Stimulated activated CD4-positive, alpha-beta T cell treated with anti-CD3 and anti-CD28 coated beads, Interleukin-1b, Interleukin-23, amount 100 ng/mL, for 1 hour (primary cell): ENCODE measurements at places on chromosomes 4 and X.
A peak's percentile ranks its signal among the peaks of the same experiment; 100 is the strongest.

- no peak for DNase-seq
Observed at GRCh38 chr4:183912585-183912984, 7.5 kb downstream of the STOX2 start.

DNA sequence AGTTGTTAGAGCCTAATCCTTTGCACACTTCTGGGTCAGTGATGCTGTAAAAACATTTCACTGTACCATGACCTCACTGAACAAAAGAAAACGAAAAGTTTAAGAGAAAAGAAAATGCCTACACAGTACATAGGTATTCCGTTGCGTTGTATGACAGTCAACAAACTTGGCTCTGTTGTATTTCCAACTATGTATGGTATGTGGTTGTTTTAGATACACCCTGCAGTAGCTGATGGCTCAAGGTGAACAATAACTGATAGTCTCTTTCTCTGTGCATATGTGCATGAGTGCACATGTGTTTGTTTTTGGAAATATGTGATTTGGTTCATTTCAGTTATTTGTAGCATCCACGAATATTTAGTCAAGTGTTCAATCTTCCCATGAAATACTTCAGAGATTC lies 176.0 kb downstream of the BMPR1B start:
- no peak for DNase-seq

DNA sequence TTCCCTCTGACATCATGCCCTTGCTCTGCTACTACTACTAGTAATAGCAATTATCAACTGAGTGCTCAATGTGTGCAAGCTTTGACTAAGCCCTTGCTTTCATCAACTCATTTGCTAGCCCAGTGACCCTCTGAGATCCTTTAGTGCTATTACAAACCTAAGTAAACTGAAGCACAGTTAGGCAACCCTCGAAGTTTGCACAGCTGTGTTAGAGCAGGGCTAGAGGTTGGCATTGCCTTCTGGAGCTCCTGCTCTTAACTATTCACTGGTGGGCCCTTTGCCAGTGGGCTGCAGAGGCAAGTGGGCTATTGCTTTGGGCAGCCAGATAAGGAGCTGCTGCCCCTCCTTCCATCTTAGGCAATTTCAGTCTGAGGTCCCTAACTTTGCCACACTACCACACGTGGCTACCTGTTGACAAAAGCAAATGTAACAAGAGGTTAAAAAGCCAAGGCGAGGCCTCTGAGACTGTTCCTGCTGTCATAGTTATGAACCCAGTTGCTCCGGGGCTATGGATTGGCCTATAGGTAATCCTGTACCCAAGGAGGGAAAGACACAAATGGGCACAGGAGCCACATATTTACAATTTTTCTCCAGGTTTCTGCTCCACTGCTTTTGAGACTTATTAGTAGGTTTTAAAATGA lies 41.5 kb upstream of the ANKRD50 start:
- DNase-seq: no peak

GRCh38 chr4:5079581-5079980 lies 28.3 kb downstream of the STK32B start:
- DNase-seq: no peak

DNA sequence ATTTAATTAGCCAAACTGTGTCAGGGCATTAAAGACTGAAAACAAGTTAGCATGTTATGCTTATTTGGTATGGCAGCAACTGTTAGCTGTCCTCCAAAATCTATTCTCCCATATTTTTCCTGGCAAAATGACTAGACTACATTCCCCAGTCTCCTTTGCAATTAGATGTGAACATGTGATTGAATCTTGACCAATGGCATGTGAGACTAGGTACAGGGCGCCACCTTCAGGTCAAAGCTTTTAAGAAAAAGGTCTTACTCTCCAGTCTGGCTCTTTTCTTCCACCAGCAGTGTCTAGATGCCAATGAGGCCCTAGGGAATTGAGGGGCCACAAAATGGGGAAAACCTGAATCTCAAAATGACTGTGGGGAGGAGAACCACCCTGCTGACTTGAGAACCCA lies 408.2 kb downstream of the SMARCA1 start:
- no peak for DNase-seq

DNA sequence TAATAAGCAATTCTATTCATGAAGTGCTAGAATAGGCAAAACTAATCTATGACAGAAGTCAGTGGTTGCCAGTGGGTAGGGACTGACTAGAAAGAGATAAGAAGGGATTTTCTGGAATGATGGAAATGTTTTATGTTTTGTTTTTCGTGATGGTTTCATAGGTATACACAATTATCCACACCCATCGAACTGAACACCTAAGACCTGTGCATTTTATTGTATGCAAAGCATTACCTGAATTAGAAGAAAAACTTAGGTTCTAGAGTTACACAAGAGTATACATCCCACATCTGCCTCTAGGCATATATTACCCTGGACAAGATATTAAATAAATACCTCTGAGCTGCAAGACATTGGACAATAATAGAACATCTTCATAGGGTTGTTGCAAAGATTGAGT lies 205.2 kb downstream of the SOWAHB start:
- no peak for DNase-seq

DNA sequence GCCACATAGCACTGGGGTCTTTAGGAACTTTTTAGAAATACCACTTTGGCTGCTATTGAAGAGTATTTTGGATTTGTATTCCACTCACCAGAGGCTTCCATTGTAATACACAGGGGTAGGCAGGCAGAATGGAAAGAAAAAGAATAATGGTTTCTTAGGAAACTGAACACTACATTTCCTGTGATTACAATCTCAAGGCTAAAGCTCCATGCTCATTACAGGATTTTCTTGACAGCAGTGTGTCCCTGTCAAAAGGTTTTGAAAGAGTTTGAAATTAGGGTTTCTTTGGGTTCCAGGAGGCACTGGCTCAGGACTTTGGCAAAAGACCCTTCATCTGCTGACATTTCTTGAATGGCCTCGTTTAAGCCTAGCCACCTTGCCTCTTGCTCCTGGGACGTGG lies 74.8 kb upstream of the STIM2 start:
- DNase-seq: no peak

- no peak for DNase-seq
Observed at GRCh38 chr4:127410201-127410600, 222.6 kb upstream of the INTU start.

GRCh38 chrX:18893536-18893935 lies 90.4 kb downstream of the PHKA2 start:
- DNase-seq: no peak

DNA sequence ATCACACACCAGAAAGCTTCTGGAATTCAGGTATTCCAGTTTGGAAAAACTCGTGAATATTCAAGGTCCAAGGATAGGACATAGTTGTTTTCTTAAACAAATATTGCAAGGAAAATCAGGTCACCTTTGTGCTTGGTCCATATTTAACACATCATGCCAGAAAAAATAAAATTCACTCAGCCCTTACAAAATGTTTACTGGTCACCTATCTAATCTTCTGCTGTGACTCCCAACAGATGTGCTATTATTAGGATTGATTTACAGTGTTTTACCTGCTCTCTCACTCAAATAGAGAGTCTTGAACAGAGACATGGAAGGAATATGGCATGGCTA lies 9.5 kb downstream of the CSN3 start:
- DNase-seq: no peak

DNA sequence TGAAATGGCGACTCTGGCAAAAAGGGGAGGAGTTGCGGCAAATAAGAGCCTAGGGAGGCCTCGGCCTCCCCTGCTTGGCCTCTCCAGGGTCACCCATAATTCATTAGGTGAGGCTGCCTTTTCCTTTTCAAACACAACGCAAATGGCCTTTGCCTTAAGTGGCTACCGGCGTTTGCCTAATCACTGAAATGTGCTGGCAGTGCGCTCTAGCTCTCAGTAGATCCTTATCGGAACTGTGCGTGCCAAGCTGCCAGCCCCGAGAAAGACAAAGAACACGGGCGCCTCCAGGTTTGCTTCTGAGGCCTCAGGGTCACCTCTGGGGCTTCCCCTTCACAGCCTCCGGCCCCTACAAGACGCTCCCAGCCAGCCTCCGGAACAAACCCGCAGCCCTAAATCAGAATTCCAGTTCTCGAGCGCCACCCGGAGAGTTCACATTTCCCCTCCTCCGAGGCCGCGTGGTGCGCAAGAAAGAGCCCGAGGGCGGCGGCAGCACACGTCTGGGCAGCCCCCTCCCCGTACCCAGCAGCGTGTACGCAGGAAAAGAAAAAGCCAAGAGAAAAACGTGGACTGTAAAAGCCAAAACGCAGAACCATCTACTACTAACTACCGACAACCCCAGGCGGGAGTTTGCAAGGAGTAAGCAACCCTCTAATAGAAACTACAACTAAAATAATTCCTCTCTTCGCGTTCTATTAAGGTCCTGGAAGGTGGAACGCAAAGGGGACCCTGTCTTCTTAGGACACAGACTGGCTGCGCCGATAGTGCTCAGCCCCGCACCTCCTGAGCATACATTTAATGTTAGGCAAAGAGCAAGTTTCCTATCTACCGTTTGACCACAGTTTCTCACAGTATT lies 76.5 kb upstream of the BCOR start:
- DNase-seq: no peak

DNA sequence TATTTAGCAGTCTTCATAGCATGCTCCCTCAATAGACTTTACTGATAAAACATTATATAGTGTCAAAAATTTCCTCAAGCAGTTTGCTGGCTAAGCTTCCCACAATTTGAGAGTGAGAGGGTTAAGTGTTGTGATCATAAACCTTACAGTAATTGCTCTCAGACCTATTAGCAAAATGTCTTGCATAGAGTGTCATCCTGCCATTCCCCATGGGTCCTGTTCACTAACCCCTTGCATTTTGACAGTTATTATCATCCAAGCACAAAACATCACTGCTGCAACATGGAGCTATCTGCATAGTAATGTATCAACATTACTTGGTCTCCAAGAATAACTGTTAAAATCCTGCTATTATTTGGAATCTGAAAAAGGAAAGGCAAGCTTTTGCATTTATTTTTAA lies 196.1 kb upstream of the GK2 start:
- no peak for DNase-seq

DNA sequence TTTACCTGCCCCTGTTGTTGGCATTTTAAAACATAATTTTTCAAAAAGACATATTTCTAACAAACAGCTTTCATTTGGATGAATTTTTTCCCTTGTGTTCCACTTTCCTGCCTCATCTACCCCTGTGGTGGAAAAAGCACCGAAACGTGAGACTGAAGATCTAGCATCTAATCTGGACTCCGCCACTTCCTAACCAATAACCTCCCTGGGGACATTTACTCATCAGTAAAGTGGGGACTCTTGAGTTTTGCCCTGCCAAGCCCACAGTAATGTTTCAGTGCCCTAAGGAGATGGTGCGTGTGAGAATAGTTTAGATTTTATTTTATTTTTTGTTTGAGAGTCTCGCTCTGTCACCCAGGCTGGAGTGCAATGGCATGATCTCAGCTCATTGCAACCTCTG lies 56.7 kb downstream of the ADGRG2 start:
- no peak for DNase-seq

DNA sequence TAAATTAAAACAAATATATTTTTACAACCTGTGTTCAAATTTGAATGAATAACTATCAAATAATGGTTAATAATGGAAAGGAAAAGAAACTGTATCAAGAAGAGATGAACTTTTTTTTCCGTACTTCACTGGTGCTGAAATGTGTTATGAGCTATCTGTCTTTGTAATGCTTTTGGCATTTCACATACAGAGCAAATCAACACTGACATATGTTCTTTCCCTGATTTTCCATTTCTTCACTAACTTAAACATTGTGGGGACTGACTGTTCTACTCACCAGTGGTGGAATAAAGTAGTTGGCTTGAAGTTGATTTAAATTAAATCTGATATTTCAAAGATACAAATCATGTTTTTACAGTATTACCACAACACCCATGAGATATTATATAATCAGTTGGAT lies 304.0 kb upstream of the BMP3 start:
- no peak for DNase-seq

DNA sequence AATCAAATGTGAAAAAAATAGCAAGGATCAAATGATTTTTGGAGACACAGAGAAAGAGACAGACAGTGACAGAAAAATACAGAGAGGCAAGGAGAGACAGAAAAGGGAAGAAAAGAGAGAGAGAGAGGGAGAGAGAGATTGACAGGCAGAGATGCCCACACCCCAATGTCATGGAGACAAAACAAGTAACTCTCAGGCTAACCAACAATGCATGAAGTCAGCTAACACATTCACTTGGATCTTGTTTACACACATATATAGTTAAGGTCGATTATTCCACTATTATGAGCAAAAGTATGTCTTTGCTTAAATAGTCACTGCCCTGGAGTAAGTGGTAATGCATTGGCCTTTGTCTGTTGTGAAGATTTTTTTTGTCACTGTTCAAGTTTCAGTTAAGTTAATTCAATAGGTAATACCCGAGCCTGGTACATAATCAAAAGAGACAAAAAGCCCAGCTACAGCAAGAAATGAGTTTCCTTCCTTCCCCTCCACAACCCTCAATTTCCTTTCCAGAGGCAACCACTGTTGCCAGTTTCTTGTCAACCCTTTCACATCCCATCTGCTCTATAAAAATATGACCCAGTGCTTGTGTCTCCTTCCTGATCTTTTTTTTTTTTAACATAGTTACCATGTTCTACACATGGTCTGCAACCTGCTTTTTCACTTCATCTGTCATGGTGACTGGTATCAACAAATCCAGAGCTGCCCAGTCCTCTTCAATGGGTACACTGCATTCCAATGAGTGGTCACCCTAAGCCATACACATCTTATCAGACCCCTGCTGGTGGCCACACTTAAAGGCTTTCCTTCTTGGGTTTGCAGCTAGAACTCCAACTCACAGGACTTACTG lies 52.1 kb downstream of the PROM1 start:
- DNase-seq: no peak

- DNase-seq: no peak
Observed at GRCh38 chr4:94588896-94589693, 137.4 kb downstream of the PDLIM5 start.

GRCh38 chr4:176193938-176194337 lies 1.4 kb downstream of the SPATA4 start:
- peak; percentile 9 for DNase-seq

GRCh38 chr4:80711956-80712355 lies 318.6 kb upstream of the BMP3 start:
- DNase-seq: no peak

DNA sequence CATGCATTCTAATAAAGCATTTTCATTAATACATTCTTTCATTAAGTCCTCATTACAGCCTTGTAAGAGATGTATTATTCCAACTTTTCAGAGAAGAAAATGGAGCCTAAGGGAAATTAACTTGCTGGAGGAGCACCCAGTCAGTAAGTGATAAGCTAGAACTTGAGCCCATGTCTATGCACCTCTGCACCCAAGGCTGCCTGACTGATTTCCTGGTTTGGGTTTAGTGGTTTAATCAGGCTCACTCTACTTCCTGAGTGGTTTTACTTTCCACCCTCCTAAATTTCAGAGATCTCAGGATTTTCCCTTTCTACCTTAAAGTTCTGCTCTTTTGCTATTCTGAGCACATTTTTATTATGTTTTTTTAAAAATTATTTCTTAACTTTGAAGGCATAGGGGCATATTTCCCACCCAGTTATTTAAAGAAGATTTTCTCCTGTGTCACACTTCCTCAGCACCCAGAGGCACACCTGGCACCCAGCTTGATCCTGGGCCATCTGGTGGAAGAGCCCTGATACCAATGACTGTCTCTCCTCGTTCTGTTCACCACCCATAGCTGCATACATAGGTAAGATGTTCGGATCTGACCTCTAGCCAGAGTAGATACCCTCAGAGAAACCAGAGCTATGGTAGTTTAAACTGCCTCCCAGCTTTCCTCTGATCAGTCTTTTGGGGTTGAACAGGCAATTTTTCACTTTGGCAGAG lies 10.4 kb downstream of the CORIN start:
- DNase-seq: no peak
